Stimulated activated naive B cell treated with anti-CD40 and anti-IgM and Interleukin-4, amounts not matched to agents 10 μg/mL and 1 μg/mL and 100 μg/mL, for 72 hours (primary cell): ENCODE measurements at places on chromosomes 13 and 19.
A peak's percentile ranks its signal among the peaks of the same experiment; 100 is the strongest.

DNA sequence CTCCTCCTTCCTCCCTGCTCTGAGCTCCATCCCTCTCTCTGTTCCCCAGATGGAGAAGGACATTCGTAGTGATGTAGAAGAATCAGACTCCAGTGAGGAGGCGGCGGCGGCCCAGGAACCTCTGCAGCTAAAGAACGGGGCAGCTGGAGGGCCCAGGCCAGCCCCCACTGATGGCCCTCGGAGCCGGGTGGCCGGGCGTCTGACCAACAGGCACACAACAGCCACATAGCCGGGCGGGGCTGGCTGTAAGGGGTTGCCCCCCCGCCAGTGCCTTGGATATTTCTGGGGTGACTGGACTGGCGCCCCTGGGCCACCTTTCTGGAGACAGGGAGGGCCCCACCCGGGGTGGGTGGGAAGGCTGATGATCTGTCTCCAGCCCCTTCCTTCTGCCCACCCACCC, 46.3 kb downstream of the CD320 start:
- no peaks in the 10 kb centered on the region for H3K27me3 ChIP-seq
- H3K4me3 ChIP-seq: no peak overlapping the region
- peaks cover 37% of the 10 kb centered on the region for H3K36me3 ChIP-seq
- H3K4me1 ChIP-seq: no peaks in the 10 kb centered on the region
- DNase-seq: no peak

- H3K4me1 ChIP-seq: peaks cover 40% of the 10 kb centered on the region
- no peak overlapping the region for H3K4me3 ChIP-seq
- peaks cover 25% of the 10 kb centered on the region for H3K36me3 ChIP-seq
- peak; percentile 35 for DNase-seq
- H3K27ac ChIP-seq: peak overlapping the region; percentile 11
Observed at GRCh38 chr19:46748325-46749109, 2.3 kb upstream of the STRN4 start.

- peak; percentile 79 for DNase-seq
- peaks cover 35% of the 10 kb centered on the region for H3K36me3 ChIP-seq
- H3K27ac ChIP-seq: peak overlapping the region; percentile 99
Observed at GRCh38 chr19:40797963-40798682, 868 bp upstream of the EGLN2 start.

GRCh38 chr13:75368167-75368566, 113.8 kb downstream of the TBC1D4 start:
- no peak for DNase-seq
- no peaks in the 10 kb centered on the region for H3K36me3 ChIP-seq
- no peaks in the 10 kb centered on the region for H3K27me3 ChIP-seq
- H3K4me1 ChIP-seq: peaks cover 18% of the 10 kb centered on the region
- no peak overlapping the region for H3K4me3 ChIP-seq

GRCh38 chr19:5052515-5052914, 83.6 kb downstream of the KDM4B start:
- H3K27ac ChIP-seq: no peak overlapping the region
- H3K27me3 ChIP-seq: no peaks in the 10 kb centered on the region
- H3K4me1 ChIP-seq: peaks cover 36% of the 10 kb centered on the region
- peaks cover 17% of the 10 kb centered on the region for H3K36me3 ChIP-seq
- no peak for DNase-seq

- no peaks in the 10 kb centered on the region for H3K36me3 ChIP-seq
- H3K27ac ChIP-seq: no peak overlapping the region
- no peaks in the 10 kb centered on the region for H3K27me3 ChIP-seq
- no peak for DNase-seq
- no peaks in the 10 kb centered on the region for H3K4me1 ChIP-seq
Observed at GRCh38 chr13:34344816-34345215, 526.9 kb downstream of the RFC3 start.

DNA sequence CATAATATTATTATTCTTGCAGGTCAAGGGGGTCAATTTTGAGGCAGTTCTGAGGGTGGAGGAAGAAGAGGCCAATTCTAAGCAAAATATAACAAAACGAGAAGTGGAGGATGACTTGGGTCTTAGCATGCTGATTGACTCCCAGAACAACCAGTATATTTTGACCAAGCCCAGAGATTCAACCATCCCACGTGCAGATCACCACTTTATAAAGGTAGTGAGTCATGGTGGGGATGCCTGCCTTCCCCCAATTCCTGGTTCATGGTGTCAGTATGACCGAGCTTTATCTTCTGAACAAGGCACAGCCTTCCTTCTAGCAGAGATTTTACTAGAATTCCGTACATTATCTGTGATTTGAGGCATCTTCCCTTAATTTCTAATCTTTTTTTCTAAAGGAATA, 9.4 kb upstream of the DCUN1D2 start:
- H3K4me3 ChIP-seq: no peak overlapping the region
- H3K4me1 ChIP-seq: peaks cover 8% of the 10 kb centered on the region
- no peak for DNase-seq
- H3K27me3 ChIP-seq: no peaks in the 10 kb centered on the region
- H3K36me3 ChIP-seq: peaks cover 39% of the 10 kb centered on the region
- H3K27ac ChIP-seq: no peak overlapping the region

GRCh38 chr13:31250435-31250834, 50.7 kb downstream of the B3GLCT start:
- no peak for DNase-seq
- H3K4me3 ChIP-seq: no peak overlapping the region
- H3K36me3 ChIP-seq: peaks cover 24% of the 10 kb centered on the region
- no peak overlapping the region for H3K27ac ChIP-seq

- no peaks in the 10 kb centered on the region for H3K4me1 ChIP-seq
- no peak overlapping the region for H3K27ac ChIP-seq
- DNase-seq: no peak
- no peaks in the 10 kb centered on the region for H3K36me3 ChIP-seq
Observed at GRCh38 chr13:96728463-96728862, 265.8 kb downstream of the OXGR1 start.

DNA sequence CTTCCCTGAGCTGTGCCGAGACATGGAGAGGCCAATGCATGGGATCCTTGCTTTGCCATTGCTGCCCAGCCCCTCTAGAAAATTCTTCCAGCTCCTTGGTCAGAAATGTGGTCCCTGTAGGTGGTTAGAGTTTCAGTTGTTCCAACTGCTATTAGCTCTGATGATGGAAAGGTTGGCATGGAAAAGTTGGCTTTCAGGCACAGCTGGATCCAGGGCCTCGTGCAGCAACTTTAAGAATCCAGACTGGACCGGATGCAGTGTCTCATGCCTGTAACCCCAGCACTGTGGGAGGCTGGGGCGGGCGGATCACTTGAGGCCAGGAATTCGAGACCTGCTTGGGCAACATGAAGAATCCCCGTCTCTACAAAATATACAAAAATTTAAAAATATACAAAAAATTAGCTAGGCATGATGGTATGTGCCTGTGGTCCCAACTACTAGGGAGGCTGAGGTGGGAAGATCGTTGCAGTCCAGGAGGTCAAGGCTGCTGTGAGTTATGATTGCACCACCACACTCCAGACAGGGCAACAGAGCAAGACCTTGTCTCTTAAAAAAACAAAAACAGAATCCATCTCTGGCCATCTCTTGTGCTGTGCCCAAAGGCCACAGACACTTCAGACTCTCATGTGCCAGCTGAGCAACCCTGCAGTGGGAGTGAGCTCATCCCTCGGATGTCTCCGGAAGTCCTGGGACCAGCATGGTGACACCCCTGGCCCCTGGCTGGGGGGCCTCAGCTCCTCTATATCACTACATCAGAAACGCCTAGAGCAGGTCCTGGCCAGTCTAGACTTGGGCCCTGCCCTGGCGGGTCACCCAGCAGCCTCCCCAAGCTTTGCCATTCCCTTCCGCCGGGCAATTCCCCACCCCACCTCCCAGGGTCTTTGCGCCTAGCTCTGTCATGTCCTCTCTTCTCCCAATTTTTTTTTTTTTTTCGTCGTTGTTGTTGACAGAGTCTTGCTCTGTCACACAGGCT, 16.8 kb downstream of the MEX3D start:
- no peak overlapping the region for H3K4me3 ChIP-seq
- no peak overlapping the region for H3K27ac ChIP-seq
- H3K27me3 ChIP-seq: peaks cover 19% of the 10 kb centered on the region
- peaks cover 4% of the 10 kb centered on the region for H3K4me1 ChIP-seq
- no peak for DNase-seq

- no peak overlapping the region for H3K27ac ChIP-seq
- H3K4me3 ChIP-seq: no peak overlapping the region
Observed at GRCh38 chr19:33706631-33707030, 84.9 kb downstream of the CHST8 start.

DNA sequence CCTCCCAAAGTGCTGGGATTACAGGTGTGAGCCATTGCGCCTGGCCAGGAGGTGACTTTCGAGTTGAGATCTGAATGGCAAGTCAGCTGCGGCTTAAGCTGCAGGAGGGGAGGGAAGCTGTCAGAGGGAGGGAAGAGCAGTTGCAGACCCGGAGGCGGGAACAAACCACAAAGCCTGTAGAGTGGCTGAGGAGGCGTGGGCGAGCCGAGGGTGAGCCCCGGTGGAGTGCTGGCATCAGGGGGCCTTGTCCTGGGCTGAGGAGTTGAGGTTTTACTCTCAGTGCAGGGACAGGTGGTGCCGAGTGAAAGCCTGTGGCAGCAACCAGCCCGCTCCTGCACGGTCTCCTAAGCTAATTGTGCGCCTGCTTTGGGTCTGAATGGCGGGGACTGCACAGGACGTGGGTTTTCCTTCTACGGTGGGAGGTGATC, 24.2 kb downstream of the PPP1R37 start:
- H3K36me3 ChIP-seq: peaks cover 7% of the 10 kb centered on the region
- H3K27ac ChIP-seq: peak overlapping the region; percentile 39
- DNase-seq: peak; percentile 75
- peak overlapping the region; percentile 43 for H3K4me3 ChIP-seq
- H3K4me1 ChIP-seq: peaks cover 57% of the 10 kb centered on the region

DNA sequence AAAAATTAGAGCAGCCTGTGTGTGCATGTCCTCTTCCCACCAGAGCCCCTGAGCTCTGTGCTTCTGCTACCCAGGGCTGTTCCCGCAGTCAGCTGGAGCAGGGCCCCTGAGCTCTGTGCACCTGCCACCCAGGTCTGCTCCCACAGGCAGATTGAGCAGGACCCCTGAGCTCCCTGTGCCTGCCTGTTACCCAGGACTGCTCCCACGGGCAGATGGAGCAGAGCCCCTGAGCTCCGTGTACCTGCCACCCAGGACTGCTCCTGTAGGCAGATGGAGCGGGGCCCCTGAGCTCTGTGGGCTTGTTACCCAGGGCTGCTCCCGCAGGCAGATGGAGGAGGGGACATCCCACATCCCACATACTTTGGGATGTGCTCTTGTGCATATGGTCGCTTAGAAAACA, 186.8 kb upstream of the SOX1 start:
- H3K4me1 ChIP-seq: no peaks in the 10 kb centered on the region
- DNase-seq: no peak
- H3K4me3 ChIP-seq: no peak overlapping the region
- no peaks in the 10 kb centered on the region for H3K27me3 ChIP-seq
- H3K36me3 ChIP-seq: no peaks in the 10 kb centered on the region

DNA sequence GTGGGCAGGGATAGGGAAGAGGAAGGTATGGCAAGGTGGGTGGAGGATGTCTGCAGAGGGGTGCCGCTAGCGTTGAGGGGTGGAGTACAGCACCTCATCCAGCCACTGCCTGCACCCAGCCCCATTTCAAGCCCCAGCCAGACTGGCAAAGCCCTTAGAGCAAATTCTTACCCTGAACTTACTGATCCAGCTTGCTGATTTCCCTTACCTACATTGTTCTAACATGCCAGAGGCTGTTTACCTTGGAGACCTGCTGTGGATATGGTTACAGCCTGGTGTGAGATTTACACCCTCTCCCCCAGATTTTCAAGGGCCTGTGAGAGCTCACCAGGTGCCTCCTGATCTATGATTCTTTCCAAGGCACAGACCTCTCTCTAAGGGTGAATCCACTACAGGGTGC, 86.0 kb downstream of the ZNF726 start:
- H3K36me3 ChIP-seq: peaks cover 8% of the 10 kb centered on the region
- no peak for DNase-seq
- H3K4me3 ChIP-seq: no peak overlapping the region
- no peaks in the 10 kb centered on the region for H3K4me1 ChIP-seq
- no peak overlapping the region for H3K27ac ChIP-seq
- H3K27me3 ChIP-seq: no peaks in the 10 kb centered on the region

GRCh38 chr19:3844596-3844995, 24.2 kb downstream of the ZFR2 start:
- no peak for DNase-seq
- H3K27me3 ChIP-seq: no peaks in the 10 kb centered on the region
- no peak overlapping the region for H3K4me3 ChIP-seq
- H3K36me3 ChIP-seq: no peaks in the 10 kb centered on the region
- H3K4me1 ChIP-seq: no peaks in the 10 kb centered on the region

- H3K36me3 ChIP-seq: peaks cover 16% of the 10 kb centered on the region
- H3K27me3 ChIP-seq: no peaks in the 10 kb centered on the region
- no peaks in the 10 kb centered on the region for H3K4me1 ChIP-seq
Observed at GRCh38 chr13:52673465-52673864, 20.8 kb downstream of the SUGT1 start.

- DNase-seq: no peak
- H3K36me3 ChIP-seq: peaks cover 59% of the 10 kb centered on the region
- H3K4me1 ChIP-seq: peaks cover 10% of the 10 kb centered on the region
- no peak overlapping the region for H3K27ac ChIP-seq
- no peaks in the 10 kb centered on the region for H3K27me3 ChIP-seq
Observed at GRCh38 chr19:7554990-7555864, 19.7 kb downstream of the PNPLA6 start.

DNA sequence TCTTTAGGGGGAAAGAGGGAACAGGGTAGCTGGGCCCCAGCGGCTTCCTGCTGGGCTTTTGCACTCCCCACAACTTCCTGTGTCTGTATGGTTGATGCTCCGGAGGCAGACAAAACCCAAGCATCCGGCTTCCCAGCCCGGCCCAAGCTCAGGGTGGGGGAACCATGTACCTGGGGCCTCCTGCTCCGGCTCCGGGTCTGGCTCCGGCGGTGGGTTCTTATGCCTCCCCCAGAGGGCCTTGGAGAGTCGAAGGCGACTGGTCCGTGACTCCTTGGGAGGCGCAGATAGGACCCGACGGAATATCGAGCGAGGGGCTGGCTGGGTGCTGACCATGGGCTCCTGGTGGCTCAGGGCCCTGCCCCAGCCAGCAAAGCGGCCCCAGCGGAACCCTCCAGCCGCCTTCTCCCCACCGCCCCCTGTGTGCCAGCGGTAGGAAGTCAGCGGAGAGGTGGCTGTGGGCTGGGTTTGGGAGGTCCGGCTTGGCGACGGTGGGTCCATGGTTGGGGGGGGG, 428 bp downstream of the RASAL3 start:
- H3K27me3 ChIP-seq: peaks cover 6% of the 10 kb centered on the region
- DNase-seq: peak; percentile 65
- H3K4me3 ChIP-seq: peak overlapping the region; percentile 93
- peaks cover 25% of the 10 kb centered on the region for H3K4me1 ChIP-seq

- H3K27me3 ChIP-seq: peaks cover 47% of the 10 kb centered on the region
- H3K36me3 ChIP-seq: no peaks in the 10 kb centered on the region
- DNase-seq: no peak
- peaks cover 74% of the 10 kb centered on the region for H3K4me1 ChIP-seq
- H3K27ac ChIP-seq: peak overlapping the region; percentile 65
Observed at GRCh38 chr19:18419699-18420460, 682 bp downstream of the SSBP4 start.

DNA sequence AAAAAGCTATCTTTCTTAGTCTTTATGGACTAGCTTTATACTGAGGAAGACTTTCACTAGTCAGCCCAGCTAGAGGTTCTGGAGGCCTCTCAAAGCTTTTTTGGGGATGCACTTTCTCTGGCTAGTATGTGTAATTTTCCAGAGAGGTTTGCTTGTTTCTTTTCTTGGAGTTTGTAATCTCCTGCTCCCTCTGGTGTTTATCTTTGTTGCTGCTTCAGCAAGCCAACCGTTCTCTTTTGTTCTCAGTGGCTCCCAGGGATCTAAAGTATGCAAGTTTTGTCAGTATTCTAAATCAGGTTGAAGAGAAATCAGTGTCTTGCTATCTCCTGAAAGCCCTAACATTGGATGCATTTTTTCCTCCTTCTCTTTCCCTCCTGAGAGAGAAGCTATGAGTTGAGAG, 121.1 kb upstream of the MYO16 start:
- H3K27me3 ChIP-seq: no peaks in the 10 kb centered on the region
- H3K4me1 ChIP-seq: no peaks in the 10 kb centered on the region
- DNase-seq: no peak
- H3K36me3 ChIP-seq: no peaks in the 10 kb centered on the region
- no peak overlapping the region for H3K27ac ChIP-seq
- H3K4me3 ChIP-seq: no peak overlapping the region
